ENCODE measurements at places on chromosomes 3 and 15.
A peak's percentile ranks its signal among the peaks of the same experiment; 100 is the strongest.

- no peak for DNase-seq
Measured at GRCh38 chr3:64684715-64685261, 3.0 kb downstream of the ADAMTS9 start.

GRCh38 chr3:141335531-141336061 is 32.7 kb upstream of the ZBTB38 start:
- no peak for DNase-seq

DNA sequence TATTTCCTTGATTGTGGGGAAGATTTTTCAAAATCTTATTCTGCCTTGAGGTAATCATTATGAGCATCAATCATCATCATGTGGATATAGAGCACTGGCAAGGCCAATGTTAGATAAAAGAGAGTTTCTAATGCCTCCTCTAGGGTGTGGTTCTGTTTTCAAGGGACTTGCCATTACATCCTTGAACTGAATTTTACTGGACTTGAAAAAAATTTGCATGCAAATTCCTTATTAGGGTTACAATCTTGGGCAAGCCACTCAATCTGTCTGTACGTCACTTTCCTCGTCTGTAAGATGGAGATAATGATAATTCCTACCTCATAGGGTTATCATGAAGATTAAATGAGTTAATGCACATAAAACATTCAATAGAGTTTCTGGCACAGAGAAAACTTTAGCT is 156.2 kb upstream of the WNT5A start:
- no peak for DNase-seq

DNA sequence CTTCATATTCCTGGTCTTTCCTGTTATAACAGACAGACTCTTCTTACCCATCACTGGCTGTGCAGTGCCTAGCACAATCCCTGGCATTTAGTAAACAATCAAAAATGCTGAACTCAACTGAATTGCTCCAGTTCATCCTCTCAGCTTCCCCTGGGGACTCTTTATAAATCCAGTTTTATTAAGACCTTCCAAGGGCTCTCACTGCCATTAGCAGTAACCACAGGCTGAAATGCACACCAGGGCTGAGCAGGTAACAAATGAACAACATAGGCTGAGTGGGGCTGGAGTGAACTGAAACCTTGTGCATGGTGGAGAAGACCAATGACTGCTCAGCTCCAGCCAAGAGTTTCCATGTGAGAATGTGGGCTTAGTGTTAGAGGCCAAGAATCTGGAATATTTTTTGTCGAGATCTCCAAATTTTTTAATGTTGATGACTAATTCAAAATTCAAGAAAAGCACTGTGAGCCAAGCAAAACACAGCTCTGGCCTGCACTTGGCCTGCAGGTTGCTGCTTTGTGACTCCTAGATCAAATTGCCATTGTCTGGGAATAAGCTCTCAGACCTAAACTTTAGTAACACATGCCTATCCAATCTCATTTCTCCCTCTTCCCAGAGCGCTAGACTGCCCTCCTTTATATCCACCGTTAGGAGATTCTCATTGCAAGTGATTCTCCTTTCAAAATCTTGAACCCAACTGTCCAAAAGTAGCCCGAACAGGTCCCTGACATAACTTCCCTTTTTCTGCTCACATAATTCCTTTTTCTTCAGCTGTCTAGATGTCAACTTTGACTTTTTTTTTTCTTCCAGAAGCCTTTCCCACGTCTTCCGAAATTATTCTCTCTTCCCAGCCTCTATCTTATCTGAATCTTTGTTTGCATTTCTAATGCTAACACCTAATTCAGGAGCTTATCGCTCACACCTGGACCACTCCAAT is 7.4 kb downstream of the SQOR start:
- DNase-seq, result no peak

DNA sequence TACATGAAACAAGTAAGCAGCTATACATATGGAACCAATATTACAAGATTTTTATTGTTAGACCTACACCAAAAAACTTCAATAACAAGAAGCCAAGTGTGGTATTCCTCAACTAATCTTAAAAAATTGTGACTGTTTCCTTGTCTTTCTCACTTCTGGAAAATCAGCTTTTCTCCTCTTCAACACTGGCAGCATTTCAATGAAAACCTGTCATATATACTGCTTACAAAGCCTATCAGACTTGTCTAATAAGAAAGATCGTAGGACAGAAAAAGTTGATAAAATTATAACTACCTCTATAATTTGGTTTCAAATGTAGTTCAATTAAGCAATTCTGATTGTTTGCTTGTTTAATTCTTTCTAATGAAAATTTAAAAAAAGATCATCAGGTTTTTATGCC is 55.1 kb downstream of the CBLB start:
- DNase-seq, result no peak

DNA sequence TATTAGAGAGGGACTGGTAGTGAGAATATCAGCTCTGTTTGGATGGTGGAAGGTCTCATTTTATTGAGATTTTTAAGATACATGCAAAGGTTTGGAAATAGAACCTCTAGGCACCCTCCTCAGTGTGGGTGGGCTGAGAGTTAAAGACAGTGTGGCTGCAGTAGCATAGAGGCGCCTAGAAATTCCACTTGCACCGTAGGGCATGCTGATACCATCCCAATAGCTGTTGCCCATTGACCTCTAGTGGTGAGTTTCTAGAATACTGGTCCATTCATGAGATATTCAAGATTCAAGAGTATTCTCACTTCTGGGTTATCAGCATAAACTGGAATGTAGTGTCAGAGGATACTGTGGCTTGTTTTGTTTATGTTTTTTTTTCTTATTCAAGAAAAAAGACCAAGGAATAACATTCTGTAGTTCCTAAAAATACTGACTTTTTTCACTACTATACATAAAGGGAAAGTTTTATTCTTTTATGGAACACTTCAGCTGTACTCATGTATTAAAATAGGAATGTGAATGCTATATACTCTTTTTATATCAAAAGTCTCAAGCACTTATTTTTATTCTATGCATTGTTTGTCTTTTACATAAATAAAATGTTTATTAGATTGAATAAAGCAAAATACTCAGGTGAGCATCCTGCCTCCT is 87.2 kb downstream of the TGFBR2 start:
- peak; percentile 41 for DNase-seq

GRCh38 chr3:14880447-14881106 is 61.8 kb downstream of the FGD5 start:
- no peak for DNase-seq

- no peak for DNase-seq
Measured at GRCh38 chr3:70996082-70996481, 587.4 kb downstream of the FOXP1 start.

GRCh38 chr3:35931867-35932266 is 292.5 kb downstream of the ARPP21 start:
- DNase-seq, result no peak

DNA sequence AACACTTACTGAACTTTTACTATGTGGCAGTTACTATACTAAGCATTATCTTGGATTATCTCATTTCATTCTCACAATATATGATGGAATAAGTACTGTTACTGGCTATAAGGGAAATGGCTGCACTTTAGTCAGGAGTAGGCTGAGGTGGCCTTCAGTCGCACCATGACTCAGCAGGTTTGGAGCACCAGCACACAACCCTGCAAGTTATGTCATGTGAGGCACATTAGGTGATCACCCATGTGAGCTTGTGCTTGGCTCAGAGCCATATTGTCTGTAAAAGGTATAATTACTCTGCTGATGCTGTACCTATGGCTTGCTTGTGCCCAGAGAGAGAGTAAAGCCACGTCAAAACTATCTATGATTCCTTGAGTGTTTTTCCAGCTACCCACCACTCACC is 54.1 kb upstream of the TIPARP start:
- DNase-seq, result peak; percentile 94

GRCh38 chr3:172980849-172981248 is 160.2 kb downstream of the SPATA16 start:
- no peak for DNase-seq

GRCh38 chr3:134392336-134392983 is 18.2 kb upstream of the AMOTL2 start:
- DNase-seq, result no peak

DNA sequence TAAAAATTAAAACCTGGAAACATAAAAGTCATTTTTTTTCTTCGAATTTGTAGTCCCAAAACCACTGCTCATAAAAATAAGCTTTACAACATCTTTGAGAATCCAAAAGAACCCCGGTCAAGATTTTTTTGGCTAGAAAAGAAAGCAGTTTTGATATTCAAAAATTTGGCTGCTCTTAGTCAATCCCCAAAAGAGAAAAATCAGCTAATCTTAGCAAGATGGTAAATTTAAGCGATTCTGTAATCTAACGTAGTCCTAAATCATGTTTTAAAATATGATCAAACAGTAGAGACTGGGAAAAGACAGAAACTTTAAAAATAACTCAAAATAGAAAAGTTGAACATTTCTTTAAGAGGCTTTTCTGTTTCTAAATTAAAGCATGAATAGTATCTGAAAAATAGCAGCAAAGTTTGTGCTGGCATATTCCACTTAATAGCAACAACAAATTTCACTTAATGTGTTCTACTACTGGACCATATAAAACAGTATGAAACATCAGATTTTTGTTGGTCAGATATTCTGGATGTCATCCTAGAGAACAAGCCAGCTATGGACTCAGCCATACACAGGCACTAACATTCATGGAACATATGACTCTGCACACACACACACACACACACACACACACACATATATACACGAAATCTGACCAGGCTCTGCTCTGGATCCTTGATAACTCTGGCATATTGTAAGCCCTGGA is 19.1 kb upstream of the NR2F2 start:
- no peak for DNase-seq

- no peak for DNase-seq
Measured at GRCh38 chr15:26073430-26074333, 210.6 kb upstream of the ATP10A start.

DNA sequence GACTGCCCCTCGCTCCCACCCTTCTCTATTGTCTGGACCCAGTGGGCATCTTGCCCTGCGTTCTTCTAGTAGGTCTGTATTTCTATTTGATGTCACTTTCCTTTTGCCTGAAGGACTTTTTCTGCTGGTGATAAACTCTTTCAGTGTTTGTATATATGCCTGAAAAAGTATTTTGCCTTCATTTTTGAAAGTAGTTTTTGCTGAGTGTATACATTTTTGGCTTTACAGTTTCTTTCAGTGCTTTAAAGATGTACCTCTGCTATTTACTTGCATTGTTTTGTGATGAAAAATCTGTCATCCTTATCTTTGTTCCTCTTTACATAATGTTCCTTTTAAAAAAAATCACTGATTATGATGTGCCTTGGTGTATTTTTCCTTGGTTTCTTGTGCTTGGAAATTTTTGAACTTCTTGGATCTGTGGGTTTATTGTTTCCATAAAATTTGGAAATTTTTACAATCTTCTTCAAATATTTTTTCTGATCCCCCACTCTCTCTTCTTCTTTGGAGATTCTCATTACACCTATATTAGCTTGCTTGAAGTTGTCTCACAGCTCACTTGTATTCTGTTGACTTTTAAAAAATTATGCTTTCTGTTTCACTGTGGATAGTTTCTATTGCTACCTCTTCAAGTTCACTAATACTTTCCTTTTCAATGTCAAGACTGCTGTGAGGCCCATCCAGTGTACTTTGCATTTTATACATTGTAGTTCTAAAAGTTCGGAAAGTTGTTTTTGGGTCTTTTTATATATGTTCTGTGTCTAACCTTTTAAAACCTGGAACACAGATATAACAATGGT is 67.8 kb downstream of the RGMA start:
- no peak for DNase-seq

DNA sequence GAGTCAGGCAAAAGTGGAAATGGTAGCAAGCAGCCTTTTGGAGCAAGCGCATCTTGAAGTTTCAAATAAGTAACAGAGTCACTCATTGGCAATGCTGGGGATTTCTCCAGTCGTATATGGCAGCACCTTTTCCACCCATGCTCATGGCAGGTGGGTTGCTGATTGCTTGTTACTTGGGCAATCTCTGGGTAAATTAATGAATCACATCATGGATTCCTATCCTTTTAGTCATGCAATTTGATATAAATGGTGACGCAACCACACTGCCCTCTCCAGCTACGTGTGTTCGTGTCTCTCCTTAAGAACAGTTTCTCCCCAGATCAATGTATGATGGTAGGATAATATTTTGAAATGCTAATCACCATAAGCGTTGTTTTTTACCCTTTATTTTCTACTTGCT is 339.9 kb upstream of the KCNH8 start:
- DNase-seq, result no peak

DNA sequence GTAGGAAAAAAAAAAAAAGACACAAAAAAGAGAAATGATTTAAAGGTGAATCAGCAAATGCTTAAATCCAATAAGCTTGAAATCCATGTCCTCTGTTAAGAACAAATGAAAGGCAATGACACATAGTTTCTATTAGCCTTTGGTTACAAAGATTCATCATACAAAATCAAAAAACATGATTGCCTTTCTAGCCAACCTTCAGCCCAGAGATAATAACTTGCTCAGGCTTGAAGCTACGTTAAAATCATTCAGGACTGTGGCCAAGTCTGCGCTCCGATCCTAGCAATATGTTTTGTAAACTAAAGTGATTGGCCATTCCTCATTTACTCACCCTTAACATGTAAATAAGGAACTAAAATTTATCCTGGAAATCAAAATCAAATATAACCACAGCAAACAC is 556.7 kb downstream of the FGF12 start:
- no peak for DNase-seq

- DNase-seq, result no peak
Measured at GRCh38 chr3:188972310-188972709, 199.5 kb upstream of the TPRG1 start.

DNA sequence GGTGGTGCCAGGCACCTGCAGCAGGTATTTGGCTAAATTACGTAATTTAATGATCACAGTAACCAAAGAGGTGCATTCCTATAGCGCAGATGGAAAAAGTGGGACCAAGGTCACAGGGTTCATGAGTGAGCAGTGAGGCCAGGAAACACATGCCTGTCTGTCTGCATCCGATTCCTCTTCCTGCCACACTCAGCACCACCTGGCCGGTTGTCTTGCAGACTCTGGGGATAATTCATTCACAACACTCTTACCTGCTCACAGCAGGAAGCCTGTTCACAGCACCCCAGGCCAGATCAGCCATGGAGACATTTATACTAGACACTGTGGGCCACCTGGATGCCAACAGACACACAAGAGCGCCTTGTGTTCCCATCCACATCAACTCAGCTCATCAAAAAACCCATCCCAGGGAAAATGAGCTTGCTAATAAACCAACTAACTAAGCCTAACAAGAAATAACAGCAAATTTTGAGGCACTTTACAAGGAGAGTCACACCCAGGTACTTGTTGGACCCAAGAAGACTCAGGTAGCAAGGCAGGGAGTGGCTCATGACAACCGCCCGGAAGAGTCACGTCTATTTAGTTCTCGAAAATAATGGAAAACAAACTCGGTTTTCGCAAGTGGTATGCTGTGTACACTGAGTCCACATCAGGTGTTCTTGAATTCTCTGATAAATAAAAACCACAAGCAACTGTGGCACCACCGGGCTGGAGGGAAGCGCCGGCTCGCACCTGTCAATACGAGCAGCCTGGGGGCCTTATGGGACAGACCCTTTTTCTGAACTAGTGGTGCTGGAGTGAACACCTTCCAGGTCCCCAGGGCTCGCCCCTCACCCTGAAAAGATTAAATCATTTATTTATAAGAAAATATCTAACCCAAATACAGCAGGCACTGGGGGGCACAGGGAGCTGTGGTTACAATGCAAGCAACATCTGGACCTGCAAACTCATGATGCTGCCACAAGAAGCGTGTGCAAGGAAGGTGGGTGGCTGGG is 40.5 kb downstream of the FAM174B start:
- no peak for DNase-seq

- DNase-seq, result no peak
Measured at GRCh38 chr3:56985878-56986277, 74.6 kb upstream of the SPATA12 start.

Measured in NCI-H1436 (cell line).